Endothelial cell of coronary artery (primary cell): ENCODE measurements at places on chromosomes 2 and 18. TPM values are rescaled to one million over a fixed set of nuclear protein-coding genes. Genes with fewer than 3 reads are reported as not detected.

Gene RBMS1
- total RNA-seq: 56.4 and 81.9 TPM in 2 replicates

Gene MTX2
- 27.2 and 27.3 TPM in 2 replicates for total RNA-seq

Gene EFEMP1
- 2,267 and 3,166 TPM in 2 replicates for total RNA-seq

Gene IL36G
- not detected in 2 replicates for total RNA-seq

Gene PIEZO2
- total RNA-seq: 9.4 and 56.4 TPM in 2 replicates

Gene ITGB6
- total RNA-seq: 0.09 TPM in 1 of 2 replicates, not detected in the other

Gene C2orf80
- not detected in 2 replicates for total RNA-seq

Gene COL3A1
- total RNA-seq: 0.99 and 245 TPM in 2 replicates

Gene TMEM198
- 0.09 TPM in 1 of 2 replicates, not detected in the other for total RNA-seq

Gene TRABD2A
- total RNA-seq: 0.56 and 0.81 TPM in 2 replicates

Gene MSTN
- total RNA-seq: 0.09 TPM in 1 of 2 replicates, not detected in the other

Gene HOXD8
- total RNA-seq: 0.99 and 4.1 TPM in 2 replicates

Gene ALPI
- total RNA-seq: not detected in 2 replicates

Gene IRS1
- total RNA-seq: under 0.01 and 1.6 TPM in 2 replicates
